ENCODE measurements at places on chromosomes 12 and 14.

DNA sequence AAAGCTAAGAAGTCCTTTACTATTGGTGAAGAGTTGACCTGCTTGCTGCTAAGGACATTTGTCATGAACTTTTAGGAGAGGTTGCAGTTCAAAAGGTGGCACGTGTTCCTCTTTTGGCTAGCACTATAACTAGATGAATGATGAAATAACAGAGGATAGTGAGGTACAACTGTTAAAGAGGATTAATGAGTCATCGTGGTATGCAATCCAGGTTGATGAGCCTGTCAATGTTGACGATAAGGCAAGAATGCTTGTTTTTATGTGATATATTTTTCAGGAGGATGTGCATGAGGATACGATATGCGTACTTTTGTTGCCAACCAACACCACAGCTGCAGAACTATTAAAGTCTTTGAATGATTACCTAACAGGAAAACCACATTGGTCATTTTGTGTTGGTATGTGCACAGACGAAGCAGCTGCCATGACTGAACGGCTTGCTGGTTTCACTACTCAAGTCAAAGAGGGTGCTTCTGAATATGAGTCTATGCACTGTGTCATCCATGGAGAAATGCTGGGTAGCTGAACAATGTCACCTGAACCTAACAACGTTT lies 10.6 kb downstream of the CEP128 start:
- DNase-seq, result no peak

DNA sequence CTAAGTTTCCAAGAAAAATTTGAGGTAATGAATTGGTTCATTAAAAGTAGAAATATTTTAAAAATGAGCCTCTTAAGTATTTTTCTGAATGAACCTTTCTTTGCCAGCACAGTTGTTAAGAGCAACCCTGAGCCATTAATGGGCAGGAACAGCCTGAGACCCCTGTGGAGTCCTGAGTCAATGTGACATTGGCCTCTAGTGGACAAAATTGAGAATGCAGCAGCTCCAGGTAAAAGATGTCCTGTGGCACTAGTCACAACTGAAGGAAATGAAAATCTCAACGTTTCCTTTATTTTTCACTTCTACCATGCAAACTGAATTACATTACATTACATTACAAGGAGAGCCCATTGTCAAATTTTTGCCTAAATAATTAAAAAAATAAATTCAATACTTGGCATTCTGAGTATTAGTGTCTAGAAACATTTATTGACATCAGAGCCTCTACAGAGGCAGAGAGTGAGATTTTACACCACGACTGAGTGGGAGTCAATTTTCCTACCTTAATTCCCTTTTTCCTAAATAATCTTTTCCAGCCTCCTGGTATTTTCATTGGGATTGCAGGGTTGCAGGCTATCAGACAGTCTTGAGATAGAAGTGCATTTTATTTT lies 135.7 kb downstream of the PPM1H start:
- peak; percentile 80 for DNase-seq

DNA sequence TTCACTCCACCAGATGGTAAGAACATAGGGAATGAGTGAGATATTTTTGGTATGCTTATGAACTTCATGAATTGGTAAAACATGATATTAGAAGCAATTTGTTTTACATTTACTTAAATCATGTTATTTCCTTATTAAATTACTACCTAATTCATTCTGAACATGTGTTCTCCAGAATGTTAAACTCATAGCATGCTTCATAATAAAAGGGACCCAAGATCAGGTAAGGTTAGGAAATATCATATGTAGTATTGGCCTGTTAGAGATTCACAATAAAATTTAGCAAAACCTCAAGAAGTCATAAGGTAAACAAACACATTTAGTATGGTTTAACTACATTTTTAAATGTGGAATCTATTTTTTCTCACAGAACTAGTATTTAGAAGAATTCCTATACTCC lies 28.2 kb downstream of the PTPRQ start:
- no peak for DNase-seq

- DNase-seq, result no peak
Measured at GRCh38 chr14:103328941-103329340, 5.1 kb upstream of the EIF5 start.

Data from ascending aorta (tissue), 2 donors.